Esophagus squamous epithelium (tissue), 5 donors: ENCODE measurements at places on chromosomes 7 and 10.

DNA sequence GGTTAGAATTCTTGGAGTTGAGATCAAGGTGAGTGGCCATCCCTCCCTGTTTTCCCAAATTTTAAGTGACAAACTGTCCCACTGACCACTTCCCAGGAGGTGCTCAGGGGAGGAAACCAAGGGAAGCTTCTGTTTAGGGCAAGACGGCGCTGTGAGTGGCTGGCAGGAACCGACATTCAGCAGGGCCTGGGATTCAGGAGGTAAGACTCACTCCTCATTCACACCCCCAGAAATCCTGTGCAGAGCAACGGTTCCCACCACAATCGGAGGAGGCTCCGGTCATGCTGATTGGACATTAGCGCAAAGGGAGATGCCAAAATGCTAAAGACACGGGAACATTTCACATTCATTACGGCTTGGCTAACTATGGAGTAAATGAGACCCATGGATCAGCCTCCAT lies 200.9 kb downstream of the GRID1 start:
- DNase-seq = no peak

- DNase-seq = no peak
Measured at GRCh38 chr7:127892488-127893314, 138.5 kb downstream of the LRRC4 start.

DNA sequence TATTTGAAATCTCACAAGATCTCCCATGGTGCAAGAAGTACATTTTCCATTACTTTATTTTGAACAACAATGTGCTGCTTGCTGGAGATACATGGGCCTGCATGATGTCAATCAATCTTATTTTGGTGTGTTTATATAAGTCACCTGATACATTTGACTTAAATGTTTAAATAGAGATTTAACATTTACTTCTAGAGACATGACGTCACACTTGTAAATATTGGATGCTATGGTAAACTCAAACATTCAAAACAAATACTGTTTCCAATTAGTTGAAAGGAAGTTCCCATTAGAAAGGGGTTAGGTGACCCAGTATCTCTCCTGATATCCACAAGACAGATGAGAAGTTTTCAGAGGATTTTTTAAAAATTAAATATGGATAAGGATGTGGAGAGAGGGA lies 214.5 kb downstream of the NSUN6 start:
- no peak for DNase-seq

DNA sequence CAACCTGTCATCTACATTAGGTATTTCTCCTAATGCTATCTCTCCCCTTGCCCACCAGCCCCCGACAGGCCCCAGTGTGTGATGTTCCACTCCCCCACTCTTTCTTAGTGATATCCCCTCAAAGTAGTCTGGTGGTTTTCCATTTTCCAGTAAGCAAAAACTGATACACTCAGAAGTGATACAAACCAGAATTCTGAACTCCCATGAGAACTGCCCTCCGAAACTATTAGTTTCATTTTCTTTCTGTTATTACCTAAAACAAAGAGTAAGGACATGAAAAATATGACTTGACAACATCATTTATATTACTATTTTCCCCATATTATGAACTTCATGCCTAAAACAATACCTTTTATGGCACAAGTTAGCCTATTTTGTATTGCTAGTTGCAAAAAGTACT lies 175.0 kb downstream of the OTUD1 start:
- DNase-seq = no peak

- DNase-seq = no peak
Measured at GRCh38 chr10:5805711-5806110, 7.5 kb downstream of the GDI2 start.

- DNase-seq = no peak
Measured at GRCh38 chr7:69448071-69448470, 150.2 kb upstream of the AUTS2 start.

- DNase-seq = no peak
Measured at GRCh38 chr10:11882646-11883375, 59.7 kb downstream of the PROSER2 start.

DNA sequence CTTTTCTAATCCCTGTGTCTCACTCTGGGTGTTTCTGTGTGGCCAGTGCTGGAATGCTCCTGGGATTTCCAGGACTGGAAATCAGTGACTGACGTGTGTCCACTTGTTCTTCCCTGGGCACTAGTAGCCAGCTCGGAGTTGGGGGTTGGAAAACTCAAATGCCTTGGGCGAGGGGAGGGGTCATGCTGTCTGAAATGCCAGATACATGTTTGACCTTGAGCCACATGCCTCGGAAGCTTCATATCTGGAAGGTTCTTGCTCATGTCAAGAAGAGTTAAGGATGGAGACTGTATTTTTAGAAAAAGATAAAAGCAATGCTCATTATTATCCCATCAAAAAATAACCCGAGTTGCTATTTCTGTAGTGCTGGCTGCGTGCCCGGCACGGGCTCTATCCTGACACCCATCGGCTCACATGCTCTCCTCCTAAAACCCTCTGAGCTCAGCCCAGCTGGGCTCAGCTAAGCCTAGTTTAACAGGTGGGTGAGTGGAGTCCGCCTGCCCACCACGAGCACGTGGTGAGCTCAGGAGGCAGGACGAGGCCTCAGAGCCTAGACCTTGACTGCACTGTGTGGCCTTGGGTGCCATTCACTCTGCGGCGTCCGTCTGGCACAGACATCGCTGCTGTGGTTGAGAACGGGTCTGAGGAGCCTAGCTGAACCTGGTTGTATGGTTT lies 6.4 kb downstream of the DPYSL4 start:
- DNase-seq = no peak

DNA sequence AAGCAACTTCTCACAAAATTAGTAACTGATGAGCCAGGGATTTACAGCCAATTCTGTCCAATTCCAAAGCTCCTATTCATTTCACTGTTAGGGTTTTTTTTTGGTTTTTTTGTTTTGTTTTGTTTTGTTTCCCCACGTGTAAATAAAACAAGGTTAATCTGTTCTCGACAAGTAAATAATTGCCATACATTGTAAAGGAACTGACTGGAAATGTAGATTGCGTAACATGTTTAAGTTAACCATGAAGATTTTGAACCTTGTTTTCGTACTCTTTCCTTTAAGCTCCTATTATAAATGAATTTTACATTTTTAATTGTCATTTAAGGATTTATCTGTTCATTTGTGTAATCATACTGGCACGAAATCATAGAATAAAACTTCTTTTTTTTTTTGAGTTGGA lies 42.0 kb upstream of the FOXP2 start:
- DNase-seq = no peak

GRCh38 chr7:157035302-157035701 lies 24.8 kb upstream of the MNX1 start:
- DNase-seq = no peak

DNA sequence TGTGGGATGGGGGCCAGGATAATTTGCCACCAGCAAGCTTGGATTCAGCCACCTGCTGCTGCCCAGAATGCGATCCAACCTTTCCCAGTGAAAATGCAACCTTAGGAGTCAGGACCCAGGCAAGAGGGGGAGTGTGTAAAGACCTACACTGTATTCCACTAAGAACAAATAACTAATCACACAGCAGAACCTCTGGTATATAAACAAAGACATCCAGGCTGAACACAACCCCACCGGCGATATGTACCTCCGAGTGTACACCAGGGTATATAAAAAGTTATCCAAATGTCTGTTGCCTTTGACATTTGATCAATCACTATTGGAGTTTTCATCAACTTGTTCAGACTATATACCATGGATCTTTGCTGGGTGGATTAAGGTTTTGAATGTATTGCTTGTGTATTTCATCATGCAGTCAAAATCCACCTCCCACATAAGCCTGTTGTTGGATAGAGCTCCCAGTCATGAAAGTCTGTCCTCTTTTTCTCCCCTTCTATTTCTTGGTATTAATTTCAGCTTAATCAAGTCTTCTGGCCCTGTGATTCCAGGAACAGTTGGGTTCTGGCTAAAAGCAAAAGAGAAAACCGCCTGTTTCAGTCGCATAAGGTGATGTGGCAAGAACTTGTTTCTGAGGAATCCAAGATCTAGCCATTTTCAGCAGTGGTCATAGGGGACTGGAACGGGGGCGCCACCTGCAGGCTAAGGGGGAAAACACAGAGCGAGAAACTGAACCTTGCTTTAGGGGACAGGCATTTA lies 290.7 kb downstream of the CCDC3 start:
- peak; percentile 19 for DNase-seq

- DNase-seq = no peak
Measured at GRCh38 chr7:110875346-110875745, 215.6 kb upstream of the LRRN3 start.

- no peak for DNase-seq
Measured at GRCh38 chr10:104139221-104139620, 17.2 kb downstream of the SFR1 start.
